ENCODE measurements at places on chromosomes 2 and 18. TPM values are rescaled to one million over a fixed set of nuclear protein-coding genes. Genes with fewer than 3 reads are reported as not detected.

Gene ZNF892
- 0.43 TPM for total RNA-seq

Gene MTX2
- 44.5 TPM for total RNA-seq

Gene FSIP2
- total RNA-seq = not detected

Gene SLC38A11
- total RNA-seq = not detected

Gene PROKR1
- 0.03 TPM for total RNA-seq

Data from A549 treated with GW870086 at 1 μM for 4 hours (cell line).